Thoracic aorta (tissue), 2 donors: ENCODE measurements at places on chromosomes 3 and 15.

- DNase-seq, result no peak
These were observed 8.3 kb upstream of the ANKDD1A start for GRCh38 chr15:64903326-64903950.

DNA sequence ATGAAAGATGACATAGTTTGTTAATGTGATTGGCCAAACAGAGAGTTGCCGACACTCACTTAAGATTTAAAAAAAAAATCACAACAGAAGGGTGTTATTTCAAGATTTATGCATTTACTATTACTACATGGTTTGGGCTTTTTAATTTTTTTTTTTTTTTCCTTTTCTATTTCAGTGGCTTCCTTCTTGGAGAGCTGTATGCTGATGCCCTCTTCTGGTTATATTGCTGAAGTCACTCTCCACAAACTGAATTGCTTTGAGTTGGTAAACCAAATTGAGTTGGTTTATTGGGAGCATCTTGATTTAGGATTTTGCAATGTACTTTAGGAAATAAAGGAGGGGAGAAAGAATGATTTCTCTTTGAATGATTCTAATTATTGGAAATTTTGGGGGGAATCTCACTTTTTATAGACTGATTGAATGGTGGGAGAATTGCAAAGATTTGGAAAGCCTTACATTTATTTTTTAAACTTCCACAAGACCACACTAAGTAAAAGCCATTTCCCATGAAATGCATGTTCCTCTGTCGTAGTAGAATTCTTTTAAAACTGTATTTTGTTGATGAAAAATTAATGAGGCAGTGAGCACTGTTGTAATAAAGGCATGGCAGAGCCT lies 186.6 kb upstream of the FEZF2 start:
- DNase-seq, result no peak

- DNase-seq, result no peak
These were observed 407.8 kb downstream of the TUSC7 start for GRCh38 chr3:117117188-117117936.

DNA sequence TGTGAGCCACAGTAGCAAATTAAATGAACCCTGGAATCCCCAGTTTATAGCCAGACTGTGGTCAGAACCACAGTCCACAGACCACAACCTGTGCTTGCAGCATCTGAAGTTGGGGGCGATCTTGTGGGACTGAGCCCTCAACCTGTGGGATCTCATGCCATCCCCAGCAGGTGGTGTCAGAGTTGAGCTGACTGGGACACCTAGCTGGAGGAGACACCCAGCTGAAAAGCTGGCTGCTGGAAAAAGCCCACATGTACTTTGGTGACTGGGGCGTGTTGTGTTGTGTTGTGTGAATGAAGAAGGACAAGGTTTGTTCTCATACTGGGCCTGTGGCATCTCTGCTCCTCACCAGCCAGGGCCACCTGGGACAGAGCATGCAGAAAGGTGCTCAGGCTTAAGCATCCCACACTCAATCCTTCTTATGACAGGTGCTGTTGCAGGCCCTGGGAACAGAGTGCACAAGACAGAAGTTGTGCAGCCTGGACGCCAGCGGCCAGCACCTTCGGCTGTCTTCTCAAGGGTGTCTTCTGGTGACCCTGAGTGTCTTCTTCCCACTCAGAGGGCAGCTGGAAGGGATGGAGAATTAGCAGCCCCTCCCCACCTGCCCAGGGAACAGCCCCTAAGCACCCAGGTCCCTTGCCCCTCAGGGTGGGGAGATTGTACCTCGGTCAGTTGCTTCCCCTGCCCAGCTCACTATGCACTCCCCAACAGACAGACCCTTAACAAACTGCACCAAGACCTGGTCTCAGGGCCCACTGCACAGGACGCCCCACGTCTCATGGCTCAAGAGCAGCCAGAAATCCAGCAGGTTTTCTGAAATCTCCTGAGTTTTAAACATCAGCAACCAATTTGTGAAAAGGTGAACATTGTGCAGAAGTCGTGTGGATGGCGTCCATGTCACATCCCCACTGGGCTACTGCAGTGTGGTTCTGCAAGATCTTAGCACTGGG lies 2.2 kb upstream of the UROC1 start:
- no peak for DNase-seq
